ENCODE measurements at places on chromosomes 3 and 15.
A peak's percentile ranks its signal among the peaks of the same experiment; 100 is the strongest.

DNA sequence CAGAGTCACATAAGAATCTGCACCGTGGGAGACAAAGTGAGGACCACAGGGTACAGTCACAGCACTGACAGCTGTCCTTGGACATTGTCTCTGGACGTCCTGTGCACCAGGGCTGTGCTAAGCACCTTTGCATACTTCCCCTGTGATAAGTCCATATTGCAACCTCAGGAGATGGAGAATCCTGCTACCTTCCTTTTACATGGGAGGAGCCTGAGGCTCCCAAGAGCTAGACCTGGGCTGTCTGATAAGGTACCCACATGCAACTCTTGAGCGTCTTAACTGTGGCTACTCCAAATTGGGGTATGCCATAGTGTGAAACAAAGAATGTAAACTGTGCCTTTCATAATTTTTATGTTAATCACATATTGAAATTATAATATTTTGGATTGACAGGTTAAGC is 2.5 kb upstream of the FETUB start:
- no peak for DNase-seq

GRCh38 chr15:77983091-77983707 is 94.3 kb downstream of the TBC1D2B start:
- DNase-seq: no peak

GRCh38 chr3:65664931-65665330 is 373.8 kb downstream of the MAGI1 start:
- DNase-seq: no peak

DNA sequence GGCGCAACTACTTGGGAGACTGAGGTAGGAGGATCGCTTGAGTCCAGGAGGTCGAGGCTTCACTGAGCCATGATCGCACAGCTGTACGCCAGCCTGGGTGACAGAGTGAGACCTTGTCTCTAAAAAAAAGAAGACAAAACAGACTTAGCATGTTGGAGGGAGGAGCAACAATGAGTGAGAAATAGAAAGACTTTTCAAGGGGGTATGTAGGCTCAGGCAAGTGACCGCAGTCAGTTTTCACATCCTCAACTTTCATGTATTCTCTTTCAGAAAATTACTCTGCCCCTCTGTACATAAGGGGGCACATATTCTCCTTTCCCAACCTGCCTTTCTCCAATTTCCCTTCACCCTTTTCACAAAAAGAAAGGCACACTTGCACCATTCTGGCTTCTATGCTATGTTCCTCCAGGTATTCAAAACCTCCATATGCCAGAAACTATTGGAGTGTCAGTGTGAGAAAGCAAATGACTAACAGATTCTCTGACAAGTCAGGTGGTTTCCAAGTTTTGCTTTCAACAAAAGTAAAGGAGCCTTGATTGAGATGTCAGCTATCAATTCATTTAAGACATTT is 7.6 kb downstream of the NSUN3 start:
- no peak for DNase-seq

DNA sequence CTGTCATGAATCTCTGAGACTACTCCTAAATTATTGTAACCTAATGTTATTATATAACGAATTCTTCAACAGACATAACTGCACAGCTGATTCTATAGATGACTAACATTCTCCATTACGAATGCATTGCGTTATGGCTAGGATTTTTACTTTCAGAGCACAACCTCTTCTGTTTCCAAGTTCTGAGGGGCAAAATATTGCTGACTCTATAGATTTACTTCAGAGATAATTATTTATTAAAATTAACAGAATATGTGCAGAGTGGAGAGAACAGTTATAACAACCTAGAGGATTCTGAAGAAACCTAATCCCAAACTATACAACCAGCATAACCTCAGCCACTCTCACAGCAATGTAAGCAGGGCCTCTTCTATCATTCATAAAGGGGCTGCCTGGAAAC is 25.9 kb downstream of the SLITRK3 start:
- no peak for DNase-seq

GRCh38 chr3:194009892-194010533 is 125.9 kb upstream of the HES1 start:
- no peak for DNase-seq

DNA sequence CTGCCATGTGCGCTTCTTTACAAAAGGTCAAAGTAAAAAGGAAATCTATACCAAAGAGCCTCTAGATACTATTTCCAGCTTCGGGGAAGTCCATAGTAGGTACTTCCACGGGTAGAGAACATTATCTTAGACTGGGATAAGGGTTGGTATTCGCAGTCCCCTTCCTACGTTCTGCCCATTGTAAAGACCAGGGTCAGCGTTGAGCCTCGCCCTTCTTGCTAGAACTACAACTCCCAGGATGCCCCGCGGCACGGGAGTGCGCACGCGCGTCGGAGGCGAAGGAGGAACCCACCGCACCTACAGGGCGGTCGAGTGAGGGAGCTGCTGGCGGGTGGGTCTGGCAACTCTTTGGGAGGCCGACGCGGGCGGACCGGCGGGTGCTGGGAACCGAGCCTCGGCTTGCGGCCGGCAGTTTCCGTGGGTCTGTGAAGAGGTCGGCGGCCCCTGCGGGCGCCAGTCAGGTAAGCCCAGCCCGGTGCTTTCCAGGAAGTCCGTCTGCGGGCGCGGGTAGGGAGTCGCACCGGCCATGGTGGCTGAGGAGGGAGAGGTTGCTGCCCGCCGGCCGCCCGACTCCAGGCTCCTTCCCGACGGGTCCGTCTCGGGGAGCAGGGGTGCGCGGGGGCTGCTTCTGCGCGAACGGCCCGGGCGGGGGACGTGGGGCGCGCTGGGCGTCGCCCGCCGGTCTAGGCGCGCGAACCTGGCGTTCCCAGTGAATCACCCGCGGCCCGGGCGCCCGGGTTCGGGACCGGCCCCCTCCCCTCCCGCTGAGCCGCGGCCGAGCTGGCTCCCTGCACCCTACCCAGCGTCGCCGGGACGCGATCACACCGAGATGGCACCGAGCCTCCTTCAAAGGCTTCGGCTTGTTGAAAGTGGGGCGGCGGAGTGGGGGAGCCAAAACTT is at the start of gene TMOD3:
Gene TMOD3 (plus strand): TSS at position 278 of the 900 bp plus-strand sequence. CDS start 33,232 bp downstream, outside the sequence.
- peak; percentile 93 for DNase-seq

DNA sequence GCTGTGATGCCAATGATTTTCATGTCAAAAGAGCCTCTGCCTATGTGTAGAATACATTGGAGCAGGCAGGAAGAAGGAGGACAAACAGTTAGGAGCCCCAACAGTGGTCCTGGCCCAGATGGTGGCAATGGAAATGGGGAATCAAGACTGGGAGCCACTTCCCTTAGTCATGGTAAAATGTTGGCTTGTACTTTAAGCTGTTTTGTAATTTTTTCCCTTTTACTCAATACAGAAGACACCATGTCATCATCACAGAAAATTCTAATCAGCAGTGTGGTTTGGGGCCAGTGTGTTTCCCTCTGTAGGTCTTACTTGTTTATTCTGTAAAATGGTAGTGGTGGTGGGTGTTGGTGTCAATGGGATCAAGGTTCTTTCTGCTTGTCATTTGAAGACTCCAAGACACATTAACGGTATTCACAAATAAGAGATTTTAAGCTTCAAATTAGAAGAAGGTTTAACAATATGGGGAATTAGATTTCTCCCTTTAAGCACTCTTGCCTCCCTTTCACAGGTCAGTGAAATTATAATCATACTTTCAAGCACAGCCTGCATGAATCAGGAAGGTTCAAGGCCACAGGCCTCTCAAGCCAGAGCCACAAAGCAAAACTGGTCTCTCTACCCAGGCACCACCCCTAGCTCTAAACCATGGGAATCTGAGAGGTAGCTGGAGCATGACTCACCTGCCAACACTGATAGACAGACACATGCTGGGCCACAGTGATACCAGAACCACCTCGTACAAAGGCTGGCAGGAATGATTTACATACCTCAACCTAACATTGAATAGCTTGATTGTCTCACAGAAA is 24.9 kb downstream of the SIAH2 start:
- DNase-seq: peak; percentile 73

DNA sequence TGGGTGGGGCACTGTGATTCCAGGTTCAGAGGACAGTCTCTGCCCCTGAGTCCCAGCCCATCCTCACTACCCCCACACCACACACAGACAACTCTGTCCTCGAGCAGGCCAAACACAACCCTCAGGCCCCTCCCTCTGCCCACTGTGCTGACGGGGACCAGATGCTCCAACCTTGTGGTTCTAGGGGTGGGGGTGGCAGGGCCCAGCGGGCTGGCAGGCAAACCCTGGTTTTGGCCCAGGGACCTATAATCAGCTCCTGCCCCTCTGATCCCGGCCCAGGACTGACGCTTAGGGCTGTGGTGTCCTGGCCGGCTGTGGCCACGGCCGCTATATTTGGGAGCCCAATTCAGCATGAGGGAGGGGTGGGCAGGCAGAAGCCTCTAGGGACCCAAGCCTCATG is 5.0 kb upstream of the MYL3 start:
- DNase-seq: no peak

DNA sequence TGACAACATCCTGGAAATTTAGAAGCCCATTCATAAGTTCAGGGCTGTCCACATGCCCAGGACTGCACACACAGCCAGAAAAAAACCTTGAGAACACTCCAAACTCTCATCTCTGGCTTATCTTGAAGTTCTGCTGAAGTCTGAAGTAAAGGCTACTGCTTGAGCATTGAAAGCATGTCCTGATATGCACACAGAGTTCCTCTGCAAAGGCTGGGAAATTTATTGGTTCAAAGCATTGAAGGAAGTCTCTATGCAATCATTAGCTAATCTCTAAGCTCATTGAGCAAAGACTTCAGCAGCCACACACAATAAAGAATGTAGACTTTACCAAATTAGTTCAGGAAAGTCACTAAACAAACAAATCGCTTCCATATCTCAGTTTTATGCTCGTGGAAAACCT is 162.0 kb upstream of the STT3B start:
- no peak for DNase-seq

DNA sequence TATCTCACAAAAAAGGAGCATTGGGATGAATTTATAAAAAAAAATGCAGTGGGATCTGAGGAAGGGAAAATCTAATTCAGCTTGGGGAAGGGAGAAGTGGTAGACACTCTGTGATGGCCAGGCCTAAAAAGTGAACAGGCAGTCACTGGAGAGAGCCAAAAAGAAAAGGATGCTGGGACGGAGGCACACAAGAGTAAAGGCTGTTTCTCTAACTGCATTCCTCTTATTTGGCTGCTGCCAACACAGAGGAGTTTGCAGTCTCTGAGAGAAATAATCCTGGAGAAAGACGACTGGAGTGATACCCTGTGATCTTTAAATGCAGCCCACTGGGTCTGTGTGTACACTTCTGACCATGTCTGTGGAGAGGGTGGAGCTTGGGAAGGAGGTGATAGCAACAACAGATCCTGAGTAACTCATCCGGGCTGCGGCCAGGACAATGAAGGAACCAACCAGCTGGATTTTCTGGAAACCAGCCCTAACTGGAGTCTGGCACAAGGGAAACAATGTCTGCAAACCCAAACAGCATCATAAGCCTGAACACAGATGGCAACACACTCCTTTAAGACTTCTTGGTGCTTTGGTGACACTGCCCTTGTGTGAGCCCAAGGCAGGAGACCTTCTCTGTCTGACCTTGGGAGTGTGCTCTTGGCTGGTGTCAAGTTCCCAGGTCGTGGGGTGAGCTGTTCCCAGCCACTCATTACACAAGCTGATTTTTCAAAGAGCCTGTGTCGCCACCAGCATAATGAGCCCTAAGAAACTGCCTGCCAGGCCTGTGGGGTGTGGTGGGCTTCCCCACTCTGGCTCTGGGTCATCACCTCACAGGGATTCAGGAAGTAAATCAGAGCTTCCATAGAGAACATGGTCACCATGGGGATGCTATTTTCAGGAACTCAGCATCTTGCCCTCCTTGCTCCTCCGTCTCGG is 8.0 kb downstream of the FYCO1 start:
- no peak for DNase-seq

DNA sequence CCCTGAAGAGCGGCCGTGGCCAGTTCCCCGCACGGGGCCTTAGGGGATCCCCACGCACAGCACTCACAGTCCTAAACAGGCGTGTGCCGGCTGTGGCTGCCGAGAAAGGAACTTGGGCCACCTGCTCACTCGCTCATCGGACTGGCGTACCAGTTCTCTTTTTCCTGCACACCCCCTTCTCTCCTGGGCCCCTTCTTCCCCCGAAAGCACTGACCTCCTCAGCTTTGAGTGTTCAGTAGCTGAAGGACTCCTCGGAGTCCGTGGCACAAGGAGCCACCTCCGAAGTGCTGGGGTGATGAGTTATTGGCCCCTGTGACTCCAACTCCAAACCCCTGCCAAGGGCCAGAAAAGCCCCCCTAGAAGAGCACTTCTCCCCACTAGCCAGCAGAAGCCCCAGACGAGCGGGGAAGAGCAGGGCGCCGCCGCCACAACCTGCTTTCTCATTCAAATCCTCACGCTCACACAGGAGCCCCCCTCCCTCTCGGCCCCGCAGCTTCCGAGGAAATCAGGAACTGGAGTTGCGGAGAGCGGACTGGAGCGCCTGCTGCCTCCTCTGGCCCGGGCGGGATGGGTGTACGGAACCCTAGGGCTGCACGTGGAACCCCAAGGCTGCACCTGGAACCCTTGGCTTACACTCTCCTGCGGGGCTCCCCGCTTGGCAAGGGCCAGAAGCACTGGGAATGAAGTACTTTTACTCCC is at the start of gene PLCH1:
Gene PLCH1 (minus strand): TSS at position 446 of the 699 bp plus-strand sequence. CDS start 40,847 bp downstream, outside the sequence.
- DNase-seq: peak; percentile 26

GRCh38 chr3:65252266-65252665 is 564.5 kb upstream of the ADAMTS9 start:
- no peak for DNase-seq

DNA sequence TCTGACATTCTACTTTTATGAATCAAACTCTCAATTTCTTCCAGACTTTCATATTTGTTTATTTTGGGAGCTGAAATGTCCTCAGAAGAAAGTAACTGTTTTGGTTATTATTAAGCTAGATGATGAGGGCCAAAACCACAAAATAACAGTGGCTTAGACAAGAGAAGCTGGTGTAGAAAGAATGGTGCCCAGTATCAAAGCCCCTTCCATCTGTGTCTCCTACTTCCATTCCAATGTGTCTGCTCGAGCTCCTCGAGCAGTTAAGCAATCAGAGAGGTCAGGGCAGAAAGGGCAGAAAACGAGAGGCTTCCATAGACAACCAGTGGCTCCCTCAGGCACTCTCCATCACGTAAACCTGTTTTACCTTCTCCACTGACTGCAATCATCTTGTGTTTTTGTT is 59.7 kb upstream of the MAGI1 start:
- DNase-seq: no peak

DNA sequence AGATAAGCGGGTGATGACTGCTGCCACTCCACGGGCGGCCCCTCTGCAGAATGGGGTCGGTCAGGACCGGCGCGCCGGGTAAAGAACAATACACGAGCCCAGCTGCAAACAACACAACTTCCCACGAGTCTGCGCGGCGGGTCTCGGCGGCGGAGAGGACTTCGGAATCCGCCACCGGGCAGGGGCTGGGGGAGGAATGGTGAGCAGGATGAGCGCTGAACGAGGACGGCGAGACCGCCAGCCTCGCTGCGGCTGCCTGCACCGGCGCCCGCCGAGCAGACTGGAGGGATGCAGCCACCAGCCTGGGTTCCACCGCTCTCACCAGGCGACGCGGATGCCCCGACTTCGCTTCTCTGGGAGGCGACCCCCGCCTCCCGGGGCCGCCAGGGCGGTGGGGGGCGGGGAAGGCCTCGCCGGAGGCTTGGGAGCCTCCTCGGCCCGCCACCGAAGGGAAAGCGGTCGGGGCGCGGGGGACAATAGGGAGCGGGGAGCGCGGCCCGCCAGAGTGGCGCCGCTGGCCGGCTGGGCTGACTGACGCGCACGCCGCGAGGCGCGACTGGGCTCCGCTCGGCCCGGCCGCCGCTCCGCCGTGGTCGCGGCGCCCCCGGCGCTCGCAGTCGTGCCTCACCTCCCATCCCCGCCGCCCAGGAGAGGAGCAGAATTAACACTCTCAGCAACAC is 515 bp downstream of the ADAM10 start:
- DNase-seq: peak; percentile 42

GRCh38 chr3:107323723-107324122 is 53.5 kb upstream of the CCDC54 start:
- no peak for DNase-seq

GRCh38 chr3:73136941-73137340 is 75.5 kb downstream of the EBLN2 start:
- DNase-seq: no peak

Measured in activated CD4-positive, alpha-beta T cell treated with anti-CD3 and anti-CD28 coated beads, Interleukin-2, amount 50 U/mL, for 16 hours (primary cell).